ENCODE measurements at places on chromosomes 7 and 10.

- DNase-seq: no peak
Observed at GRCh38 chr10:6292741-6293151, 90.0 kb downstream of the PFKFB3 start.

DNA sequence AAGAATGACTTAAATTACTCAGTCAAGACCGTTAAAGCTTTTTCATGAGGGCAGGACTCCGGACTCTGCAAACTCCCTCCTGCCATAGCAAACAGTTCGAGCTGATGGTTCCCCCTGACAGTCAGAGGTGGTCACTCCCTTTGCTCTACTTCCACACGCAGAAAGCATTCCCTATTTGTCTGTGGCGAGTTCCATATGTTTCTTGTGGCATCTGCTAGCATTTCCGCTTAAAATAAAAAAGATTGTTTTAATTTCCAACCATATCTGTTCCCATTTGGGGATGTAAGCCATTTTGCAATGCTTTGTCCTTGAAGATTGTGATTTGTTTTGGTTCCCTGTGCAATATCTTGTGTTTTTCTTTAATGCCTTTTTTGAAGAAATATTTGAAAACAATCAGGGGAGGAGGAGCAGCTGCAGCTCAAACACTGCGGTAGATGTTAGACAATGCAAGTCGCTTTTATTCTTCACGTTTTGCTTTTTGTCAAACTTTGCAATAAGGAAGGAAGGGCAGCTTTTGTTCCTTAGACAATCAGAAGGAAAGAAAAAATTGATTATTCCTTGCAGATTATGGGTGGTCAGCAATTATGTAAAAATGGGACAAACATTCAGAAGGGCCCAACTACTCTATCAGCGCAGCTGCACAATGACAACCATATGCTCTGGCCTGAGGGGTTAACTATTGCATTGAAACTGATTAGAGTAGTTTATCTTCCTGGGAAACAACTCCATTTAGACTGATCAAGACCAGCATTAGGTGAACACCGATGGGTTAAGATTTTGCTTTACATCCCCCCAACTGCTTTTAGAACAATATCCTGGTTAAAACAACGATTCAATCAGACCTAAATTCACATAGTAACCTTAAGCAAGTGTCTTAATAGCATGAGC, 425.8 kb upstream of the NRP1 start:
- DNase-seq: no peak

- no peak for DNase-seq
Observed at GRCh38 chr10:21989453-21990154, 13.9 kb downstream of the DNAJC1 start.

DNA sequence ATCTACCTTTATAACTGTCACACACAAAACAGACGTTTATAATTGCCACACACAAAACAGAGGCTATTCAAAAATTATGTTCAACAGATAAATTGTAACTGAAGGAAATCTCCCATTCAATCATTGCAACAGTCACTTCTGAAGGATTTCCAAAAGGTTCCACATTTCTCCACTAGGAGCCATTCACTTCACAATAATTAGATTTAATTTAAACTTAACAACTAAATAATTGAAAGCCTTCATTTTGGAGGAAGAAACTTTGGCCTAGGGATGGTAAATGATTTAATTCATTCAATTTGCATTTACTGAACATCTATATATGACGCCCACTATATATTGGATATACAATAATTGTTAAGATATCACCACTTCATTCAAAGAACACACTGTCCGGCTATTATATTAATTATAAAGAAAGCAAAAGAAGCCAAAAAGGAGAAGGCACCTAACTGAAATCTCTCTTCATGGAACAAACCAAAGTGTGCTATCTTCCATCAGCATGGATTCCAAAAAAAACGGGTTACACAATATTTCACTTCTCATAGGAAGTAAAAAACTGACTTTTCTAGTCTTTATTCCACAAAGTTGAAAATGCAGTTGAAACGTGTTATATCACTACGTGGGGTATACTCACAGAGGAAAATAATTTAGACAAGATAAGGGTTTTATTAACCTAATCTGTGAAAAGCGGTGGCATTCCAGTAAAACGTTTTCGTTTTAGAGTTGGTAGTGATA, 1.7 kb downstream of the ATAD1 start:
- no peak for DNase-seq

GRCh38 chr7:116522247-116522646, 2.6 kb upstream of the CAV1 start:
- no peak for DNase-seq

GRCh38 chr10:101965075-101965765, 90.8 kb downstream of the ARMH3 start:
- no peak for DNase-seq

DNA sequence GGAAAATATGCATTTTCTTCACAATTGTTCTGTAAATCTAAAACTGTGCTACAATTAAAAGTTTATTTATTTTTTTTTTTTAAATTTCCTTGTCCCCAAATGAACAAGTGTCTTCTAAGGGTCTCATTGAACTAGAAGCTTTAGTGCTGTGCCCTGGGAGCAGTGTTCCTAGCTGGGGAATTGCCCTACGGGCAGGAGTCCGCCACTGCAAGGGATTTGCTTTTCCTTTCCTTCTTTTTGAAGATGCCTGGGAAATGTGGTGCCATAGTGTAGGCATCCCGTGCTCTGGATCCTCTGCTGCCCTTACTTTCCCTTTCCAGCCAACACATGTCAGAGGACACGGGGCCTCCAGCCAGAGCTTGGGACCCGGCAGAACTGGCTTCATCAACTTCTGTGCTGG, 177.1 kb upstream of the CTBP2 start:
- DNase-seq: no peak

DNA sequence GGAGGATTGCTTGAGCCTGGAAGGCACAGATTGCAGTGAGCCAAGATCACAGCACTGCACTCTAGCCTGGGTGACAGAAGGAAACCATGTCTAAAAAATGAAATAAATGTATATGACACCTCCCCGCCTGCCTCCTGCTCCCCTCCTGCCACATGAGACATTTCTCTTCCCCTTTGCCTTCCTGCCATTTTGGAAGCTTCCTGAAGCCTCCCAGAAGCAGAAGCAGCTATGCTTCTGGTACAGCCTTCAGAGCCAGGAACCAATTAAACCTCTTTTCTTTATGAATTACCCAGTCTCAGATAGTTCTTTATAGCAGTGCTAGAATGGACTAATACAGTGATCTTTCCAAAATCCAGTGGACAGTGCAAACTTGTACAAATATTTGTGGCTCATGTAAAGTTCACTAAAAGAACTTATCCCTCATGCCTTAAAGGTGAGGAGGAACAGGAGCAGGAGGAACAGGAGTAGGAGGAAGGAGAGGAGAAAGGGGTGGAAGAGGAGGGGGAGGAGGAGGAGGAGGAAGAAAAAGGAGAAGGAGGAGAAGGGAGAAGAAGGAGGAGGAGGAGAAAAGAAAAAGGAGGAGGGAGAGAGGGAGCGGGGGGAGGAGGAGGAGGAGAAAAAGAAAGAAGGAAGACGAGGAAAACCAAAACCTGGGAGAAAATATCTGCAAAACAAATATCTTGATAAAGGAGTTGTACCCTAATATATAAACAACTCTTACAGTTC, 2.8 kb upstream of the ABI1 start:
- no peak for DNase-seq

GRCh38 chr7:100374601-100375000, 1.3 kb downstream of the PILRA start:
- DNase-seq: no peak

DNA sequence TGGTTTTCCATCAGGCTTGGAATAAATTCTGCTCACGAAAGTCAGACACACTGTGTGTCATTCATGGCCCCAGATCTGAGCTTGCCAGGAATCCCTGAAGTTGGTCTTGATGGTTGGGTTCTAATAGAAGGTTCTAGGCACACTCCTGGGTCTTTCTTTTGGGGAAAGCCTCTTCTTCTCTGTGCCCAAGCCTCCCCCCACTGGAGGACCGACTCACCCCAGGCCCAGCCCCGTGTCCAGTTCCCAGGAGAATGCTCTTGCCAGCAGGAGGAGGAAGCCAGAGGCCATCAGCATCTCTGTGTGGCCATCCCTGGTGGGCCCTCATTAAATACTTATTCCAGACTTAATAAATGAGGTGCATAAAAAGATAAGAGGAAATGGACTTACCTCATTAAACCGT, 548.0 kb downstream of the TCERG1L start:
- DNase-seq: no peak

- no peak for DNase-seq
Observed at GRCh38 chr7:29806208-29806994, at the start of gene WIPF3. TSS of gene WIPF3 (plus strand) at chr7:29806508. CDS start at chr7:29834725, 28,217 bp downstream.

- DNase-seq: no peak
Observed at GRCh38 chr10:7410301-7410861, 453 bp downstream of the SFMBT2 start.

GRCh38 chr7:70706204-70706603, 425.7 kb upstream of the GALNT17 start:
- no peak for DNase-seq
